ENCODE measurements at places on chromosomes 6 and 20. TPM values are rescaled to one million over a fixed set of nuclear protein-coding genes. Genes with fewer than 3 reads are reported as not detected.
A peak's percentile ranks its signal among the peaks of the same experiment; 100 is the strongest.

GRCh38 chr6:135438907-135439535 lies 58.5 kb downstream of the AHI1 start:
- no peak for DNase-seq

Gene NKAPL
- total RNA-seq = 6.6 TPM

DNA sequence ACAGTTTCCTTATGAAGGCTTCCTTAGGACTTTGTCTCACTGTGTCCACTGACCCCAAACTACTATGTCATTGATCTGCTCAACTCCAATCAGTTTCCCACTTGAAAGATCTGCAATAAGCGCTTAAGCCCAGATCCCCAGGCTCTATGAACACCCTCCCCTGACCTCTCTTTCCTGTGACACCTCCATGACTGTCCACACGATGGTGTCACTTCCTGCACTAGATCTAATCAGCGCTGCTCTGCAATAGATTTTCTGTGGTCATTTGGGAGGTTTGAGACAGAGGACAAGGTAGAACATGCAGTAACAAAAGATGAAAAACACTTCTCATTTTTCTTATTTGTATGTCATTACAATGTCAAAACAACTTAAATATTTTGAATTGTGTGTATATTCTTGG lies 304.6 kb upstream of the AGPAT4 start:
- DNase-seq = no peak

DNA sequence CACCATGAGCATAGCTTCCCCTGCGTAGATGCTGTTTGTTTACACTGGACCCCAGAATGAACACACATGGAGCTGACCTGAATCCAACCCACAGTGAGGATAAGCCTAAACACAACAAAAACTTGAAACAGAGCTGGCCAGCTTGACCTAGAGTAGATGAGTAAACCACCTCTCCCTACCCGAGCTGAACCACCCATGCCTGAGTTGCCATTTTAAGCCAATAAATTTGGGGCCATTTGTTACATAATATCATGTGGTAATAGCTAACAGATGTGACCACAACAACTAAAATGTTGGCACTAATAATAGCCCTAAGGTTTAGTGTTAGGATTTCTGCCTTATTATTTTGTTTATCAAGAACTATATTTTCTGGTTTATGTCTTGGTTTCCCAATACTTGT lies 103.2 kb upstream of the GRIK2 start:
- DNase-seq = no peak

DNA sequence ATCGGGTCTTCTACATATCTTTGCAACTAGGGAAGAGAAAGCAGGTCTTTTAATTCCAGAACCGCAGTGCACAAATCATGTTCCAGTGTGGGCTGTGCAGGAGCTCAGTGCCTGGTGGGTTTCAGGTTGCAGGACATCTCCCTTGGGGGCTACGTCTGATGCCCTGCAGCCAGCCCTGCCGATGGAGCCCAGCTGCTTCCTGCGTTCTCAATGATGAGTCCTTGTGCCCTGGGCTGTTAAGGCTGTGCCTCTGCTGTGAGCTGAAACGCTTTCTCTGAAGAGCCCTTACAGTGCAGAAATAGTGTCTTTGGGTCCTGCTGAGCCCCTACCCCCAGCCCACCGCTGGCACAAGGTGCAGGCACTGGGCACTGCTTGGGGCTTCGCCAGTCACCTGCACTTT lies 192.9 kb downstream of the SYNDIG1 start:
- DNase-seq = no peak

Gene ZFP64
- 6.3 TPM for total RNA-seq

DNA sequence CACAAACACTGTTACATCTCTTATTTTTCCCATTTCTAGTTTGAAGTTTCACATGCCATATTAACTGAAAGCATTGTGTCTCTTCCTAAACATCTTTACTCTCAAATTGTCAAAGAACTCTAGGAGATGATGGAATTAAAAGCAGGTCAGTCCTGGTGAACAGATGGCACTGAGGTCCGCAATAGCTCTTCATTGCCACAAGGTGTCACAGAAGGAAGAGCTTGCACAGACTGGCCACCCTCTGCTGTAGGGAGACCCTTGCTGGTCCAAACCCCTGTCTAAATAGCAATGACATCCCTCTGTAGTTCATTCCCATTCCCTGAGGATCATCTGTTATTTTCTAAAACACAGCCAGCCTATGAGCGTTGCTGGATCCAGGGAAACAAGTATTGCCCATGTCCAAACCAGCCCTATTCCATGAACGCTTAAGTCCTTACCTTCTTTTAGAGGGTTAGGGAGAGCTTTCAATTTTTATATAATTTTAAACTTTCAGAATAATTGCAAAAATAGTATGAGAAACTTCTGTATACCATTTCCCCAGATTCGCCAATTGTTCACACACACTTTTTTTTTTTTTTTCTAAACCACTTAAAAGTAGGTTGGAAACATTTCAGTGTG lies 10.1 kb upstream of the HDAC2 start:
- DNase-seq = no peak

Gene ALDH8A1
- total RNA-seq = 0.57 TPM

- no peak for DNase-seq
Measured at GRCh38 chr20:61497029-61497627, 245.1 kb downstream of the CDH4 start.

DNA sequence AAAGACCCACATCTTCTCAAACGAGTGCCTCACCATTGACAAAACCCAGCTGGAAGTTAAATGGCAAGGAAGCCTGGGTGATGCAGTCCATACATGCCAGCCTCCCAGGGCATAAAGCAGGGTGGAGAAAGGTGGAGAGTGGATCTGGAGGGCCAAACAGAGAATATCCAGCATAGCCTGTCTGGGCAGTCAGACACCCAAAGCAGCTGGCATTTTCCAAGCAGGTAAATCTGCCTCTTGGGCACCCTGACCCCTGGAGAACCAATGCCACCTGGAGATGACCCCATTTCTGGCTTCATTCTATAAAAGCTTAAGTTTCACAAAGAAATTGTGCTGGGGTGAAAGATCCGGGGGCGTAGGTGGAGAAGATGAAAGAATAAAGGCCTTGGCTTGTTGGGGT lies 5.1 kb upstream of the SRPK1 start:
- no peak for DNase-seq

DNA sequence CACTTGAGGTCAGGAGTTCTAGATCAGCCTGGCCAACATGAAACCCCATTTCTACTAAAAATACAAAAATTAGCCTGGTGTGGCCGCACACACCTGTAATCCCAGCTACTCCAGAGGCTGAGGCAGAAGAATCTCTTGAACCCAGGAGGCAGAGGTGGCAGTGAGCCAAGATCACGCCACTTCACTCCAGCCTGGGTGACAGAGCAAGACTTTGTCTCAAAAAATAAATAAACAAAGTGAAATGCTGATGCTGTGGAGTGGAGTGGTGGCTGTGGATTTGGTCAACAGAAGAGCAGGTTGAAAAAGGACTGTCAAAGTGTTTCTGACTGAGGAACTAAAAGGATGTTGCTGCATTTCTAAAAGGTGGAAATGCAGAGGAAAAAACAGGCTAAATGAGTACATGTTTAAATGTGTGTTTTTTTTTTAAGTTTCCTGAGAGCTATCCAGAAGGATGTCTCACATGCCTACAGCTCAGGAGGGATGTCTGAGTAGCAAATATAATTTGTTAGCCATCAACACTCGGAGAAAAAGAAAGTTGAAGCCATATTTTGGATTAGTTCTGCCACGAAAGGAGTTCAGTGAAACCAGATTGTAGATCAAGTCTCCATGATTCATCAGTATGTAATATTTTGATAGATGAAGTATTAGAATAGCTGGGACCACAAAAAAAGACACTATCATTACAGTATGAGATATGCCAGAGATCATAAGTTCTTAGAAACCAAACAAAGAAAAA lies 621.1 kb upstream of the ADGRB3 start:
- DNase-seq = no peak

Gene UBE3D
- 2.2 TPM for total RNA-seq

Gene SPATS1
- not detected for total RNA-seq

DNA sequence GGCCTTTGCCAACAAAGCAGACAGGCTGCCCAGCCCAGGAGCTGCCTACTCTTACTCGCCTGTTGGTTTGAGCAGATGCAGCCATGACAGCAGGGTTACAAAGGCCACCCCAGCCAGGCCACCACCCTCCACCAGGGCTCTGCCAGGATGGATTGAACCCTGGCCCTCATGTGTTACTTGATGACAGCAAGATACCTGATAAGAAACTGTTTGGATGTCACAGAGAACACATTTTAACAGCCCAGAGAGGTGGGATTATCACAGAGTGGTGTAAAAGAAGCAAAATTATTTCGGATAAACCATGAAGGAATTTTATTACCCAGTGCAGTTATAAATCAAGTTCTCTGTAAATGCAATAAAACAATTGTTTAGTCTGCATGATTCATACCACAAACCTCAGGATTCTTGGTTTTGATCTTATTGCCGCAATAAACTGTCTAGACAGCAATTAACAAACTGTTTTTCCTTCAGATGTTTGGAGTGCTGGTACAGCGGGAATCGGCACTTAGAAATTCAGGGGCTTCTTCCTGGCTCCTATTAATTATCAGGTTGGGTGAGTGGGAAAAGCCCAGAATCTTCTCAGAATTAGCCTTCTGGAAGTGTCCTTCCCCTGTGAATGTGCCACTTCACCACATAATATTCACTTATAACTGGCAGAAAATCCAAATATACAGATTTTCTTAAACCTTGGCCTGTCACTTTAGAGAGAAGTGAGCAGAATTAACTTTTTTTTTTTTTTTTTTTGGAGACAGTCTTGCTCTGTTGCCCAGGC lies 58.0 kb upstream of the SALL4 start:
- no peak for DNase-seq

Gene SPDEF
- total RNA-seq = 0.19 TPM

DNA sequence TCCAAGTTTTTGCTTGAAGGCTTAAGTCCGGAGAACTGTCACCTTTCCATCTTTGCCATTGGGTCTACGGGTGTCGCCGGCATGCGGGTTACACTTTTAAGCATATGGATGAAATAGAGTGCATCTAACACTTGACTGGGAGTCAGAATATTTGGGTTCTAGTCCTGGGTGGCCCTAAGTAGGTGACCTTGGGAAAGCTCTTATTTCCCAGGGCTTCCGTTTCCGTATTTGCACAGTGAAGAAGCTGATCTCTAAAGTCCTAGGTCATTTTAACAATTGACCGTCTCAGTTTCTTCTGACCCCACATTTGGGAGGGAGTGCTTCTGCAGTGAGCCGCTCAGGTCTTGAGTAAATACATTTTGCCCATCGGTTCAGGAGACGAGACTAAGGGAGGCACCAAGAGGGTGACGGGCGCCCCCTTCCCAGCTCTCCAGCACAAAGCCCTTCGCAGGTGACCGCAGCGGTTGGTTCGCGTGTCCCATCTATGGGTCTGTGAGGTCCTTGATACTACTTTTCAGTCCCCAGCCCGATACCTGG lies 651 bp upstream of the BLTP3A start:
- no peak for DNase-seq

- DNase-seq = peak; percentile 67
Measured at GRCh38 chr20:35604449-35604747, 11.2 kb upstream of the SPAG4 start.

DNA sequence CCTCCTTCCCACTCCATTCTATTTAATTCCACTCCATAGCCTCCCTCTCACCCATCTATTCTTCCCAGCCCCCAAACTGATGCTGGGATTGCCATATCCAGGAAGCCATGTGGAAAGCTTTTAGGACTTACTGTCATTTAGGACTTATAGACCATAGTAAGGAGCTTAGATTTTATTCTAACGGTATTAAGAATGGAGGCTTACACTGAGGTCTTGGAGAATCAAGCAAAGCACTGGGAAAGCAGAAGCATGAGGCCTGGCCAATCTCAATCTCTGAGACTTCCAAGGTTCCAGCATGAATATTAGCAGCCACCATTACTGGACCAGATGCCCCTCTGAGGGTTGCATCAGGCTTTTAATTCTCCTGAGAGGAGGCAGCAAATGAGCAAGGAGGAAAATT lies 1.4 kb downstream of the CST9 start:
- no peak for DNase-seq

GRCh38 chr6:53313784-53314400 lies 34.9 kb downstream of the ELOVL5 start:
- no peak for DNase-seq

- DNase-seq = no peak
Measured at GRCh38 chr6:17021539-17021889, 80.3 kb upstream of the STMND1 start.

GRCh38 chr20:5863040-5863833 lies 87.1 kb downstream of the TRMT6 start:
- no peak for DNase-seq

Gene KCNK16
- total RNA-seq = not detected

Gene ULBP1
- total RNA-seq = 0.16 TPM

Gene EIF6
- total RNA-seq = 41.2 TPM

All from cardiac septum (tissue), 1 donor.